ENCODE measurements at places on chromosomes 7 and 10.

DNA sequence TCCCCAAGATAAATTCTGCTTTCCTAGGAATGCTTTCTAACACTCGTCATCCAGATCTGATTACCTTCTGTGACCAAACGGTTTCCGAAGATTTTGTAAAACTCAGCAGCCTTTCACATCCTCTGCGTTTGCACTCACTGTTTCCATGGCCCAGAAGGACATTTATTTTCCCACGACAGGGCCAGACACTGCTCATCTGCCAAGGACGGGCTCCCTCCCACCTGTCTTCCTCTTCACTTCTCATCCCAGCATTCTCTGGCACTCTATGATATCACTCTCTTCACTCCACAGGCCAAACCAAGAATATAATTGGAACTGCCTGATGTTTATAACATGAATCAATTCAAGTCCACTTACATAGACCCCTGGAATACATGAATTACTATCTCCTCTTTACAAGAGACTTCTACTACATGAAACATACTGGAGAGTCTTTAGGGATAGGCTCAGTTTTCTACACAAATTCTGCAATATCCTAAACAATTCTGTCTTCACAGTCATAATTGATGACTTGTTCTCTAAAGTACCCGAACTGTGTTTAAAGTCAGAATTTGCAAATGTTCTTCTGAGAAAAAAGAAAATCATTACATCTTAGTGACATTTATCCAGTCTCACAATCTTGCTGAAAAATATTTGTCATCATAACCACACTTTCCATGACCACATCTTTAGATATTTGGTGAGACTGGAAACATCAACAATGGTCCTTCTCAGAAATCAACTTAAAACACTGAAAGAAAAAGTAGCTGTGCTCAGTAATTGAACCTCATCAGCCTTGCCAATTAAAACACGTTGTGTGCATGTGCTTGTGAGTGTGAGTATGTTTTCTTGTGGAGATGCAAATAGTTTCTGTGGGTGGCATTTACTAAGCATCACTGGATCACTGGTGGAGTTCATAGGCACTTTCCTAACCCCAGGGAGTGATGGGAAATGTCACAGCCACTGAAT, 79.5 kb upstream of the PRSS58 start:
- DNase-seq: no peak

DNA sequence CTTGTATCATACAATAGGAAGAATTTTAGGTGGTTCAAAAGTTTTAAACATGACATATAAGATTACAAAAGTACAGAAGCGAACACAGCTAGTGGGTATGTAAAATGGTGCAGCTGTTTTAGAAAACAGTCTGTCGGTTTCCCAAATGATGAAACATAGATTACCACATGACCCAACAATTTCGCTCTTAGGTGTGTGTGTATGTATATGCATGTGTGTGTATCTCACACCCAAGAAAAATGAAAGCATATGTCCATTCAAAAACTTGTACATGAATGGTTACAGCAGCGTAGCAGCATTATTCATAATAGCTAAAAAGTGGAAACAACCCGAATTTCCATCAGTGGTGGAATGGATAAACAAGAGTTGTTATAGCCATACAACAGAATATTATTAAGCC, 23.5 kb downstream of the AFAP1L2 start:
- no peak for DNase-seq

DNA sequence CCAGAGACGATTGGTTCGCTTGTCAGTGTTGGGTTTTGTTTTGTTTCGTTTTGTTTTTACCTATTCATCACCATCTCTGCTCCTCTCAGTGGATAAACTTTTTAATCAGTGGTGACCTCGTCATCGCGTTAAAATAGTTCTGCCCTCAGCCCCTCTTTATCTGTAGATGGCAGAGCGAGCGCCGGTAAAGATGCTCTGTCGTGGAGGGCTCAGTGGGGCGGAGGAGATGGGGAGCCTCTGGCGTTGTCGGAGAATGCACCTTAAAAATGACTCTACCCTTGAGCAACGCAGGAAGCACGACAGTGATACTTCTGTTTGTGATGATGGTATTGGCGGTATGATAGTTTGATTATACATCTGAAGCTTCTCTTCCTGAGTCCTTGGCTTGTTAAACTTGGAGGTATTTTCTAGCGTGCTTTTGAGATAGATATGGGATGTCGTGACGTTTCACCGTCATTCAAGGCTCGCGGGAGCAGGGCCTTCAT, 554 bp downstream of the CSGALNACT2 start:
- no peak for DNase-seq

DNA sequence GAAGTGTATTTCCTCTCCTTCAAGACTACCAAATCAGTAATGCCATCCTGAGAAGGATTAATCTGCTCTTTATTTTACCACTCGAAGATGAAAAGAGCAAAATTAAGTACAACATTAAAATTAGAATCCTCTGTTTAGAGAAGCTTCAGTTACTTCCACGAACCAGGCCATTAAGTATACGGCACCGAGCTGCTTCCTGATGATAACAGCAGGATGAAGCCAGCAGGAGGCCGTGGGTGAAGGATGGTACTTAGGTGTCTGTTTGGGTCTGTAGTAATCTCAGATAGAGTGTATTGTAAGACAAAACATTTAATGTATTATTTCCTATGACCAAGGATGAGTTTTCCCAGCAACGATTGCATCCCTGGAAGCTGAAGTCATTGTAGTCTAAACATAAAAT, 362.8 kb downstream of the SFMBT2 start:
- no peak for DNase-seq

- no peak for DNase-seq
These were observed 250.3 kb downstream of the CNTNAP2 start for GRCh38 chr7:146366938-146367337.

DNA sequence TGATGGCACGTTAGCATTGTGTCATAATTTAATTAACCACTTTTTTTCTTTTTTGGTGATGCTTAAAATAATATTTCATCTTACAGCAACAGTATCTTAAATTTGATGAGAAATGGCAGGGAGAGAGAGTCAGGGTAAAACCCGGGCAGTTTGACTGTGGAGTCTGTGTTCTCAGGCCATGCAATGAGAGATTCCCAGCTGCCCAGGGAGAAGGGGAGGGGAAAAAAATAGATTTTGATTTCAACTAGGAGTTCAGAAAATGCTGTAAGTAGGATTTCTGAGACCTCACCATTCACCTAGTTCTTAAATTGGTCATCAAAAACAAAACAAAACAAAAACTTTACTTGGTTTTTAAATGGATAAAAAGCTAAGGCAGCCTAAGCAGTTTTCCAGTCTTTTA, 37.4 kb upstream of the XPNPEP1 start:
- DNase-seq: no peak

GRCh38 chr10:104578671-104579070, 62.4 kb upstream of the SORCS3 start:
- DNase-seq: no peak

DNA sequence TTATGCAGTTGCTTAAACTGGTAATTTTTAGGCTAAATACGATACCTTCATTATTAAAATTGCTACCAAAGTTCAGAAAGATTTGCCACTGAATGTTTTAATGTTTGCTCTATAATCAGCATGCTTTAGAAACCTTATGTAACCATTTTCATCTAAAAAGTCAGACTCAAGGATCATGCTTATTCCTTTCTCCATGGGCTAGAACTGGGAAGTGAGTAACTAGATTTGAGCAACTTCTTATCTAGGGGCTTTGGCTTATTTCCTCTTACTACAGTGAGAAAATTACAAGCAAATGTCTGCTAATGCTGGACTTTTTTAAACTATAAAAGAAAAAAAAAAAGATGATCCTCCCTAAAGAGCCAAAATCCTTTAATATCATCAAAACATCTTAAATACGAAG, 215.9 kb downstream of the CRPPA start:
- DNase-seq: no peak
